Activated T-helper 2 cell treated with anti-CD3 and anti-CD28 coated beads, Interferon-gamma antibody, Interleukin-2, Interleukin-4, amounts not matched to agents 10 μg/mL and 5 μg/mL and 100 μg/mL, durations not matched to agents 14 hours and 24 hours and 36 hours (primary cell): ENCODE measurements at places on chromosomes 1 and 21. TPM values are rescaled to one million over a fixed set of nuclear protein-coding genes. Genes with fewer than 3 reads are reported as not detected.

Gene IL20
- not detected in 2 replicates for total RNA-seq

Gene OR14A16
- not detected in 2 replicates for total RNA-seq

Gene ADORA1
- total RNA-seq: not detected in 2 replicates

Gene ATP1A1
- 196 and 200 TPM in 2 replicates for total RNA-seq

Gene RPS27
- 1,296 and 1,372 TPM in 2 replicates for total RNA-seq

- no peak overlapping the region for H3K4me3 ChIP-seq
- H3K27ac ChIP-seq: no peak overlapping the region
- H3K4me1 ChIP-seq: peaks cover 32% of the 10 kb centered on the region
- peaks cover 2% of the 10 kb centered on the region for H3K27me3 ChIP-seq
- peak; percentile 2 for DNase-seq
Observed at GRCh38 chr1:228799924-228800323, 64.6 kb downstream of the RHOU start.

DNA sequence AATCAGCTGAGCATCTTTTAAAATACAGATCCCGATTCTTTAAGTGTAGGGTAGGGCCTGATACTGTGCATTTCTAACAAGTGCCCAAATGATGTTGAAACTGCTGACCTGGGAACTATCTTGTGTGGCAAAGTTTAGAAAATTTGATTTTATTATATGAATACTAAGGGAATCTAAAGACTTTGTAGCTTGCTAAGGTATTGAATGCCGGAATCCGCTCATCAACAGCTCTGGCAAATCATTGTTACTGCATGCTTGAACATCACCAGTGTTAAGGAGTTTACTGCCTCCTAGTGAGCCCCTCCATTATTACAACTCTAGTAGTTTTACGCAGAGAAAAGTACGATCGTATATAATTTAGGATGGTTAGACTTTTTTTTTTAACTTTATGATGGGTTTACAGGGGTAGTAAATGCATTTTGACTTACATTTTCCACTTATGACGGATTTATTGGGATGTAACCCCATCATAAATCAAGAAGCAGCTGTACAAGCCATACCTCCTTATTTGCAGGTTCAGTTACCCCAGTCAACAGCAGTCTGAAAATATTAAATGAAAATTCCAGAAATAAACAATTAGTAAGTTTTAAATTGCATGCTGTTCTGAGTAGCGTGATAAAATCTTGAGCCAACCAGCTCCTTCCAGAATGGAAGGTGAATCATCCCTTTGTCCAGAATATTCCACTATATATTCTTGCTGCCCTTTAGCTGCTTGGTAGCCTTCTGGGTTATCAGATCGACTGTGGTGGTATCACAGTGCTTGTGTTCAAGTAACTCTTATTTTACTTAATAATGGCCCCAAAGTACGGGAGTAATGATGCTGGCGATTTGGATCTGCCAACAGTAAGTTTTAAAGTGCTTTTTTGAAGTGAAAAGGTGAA lies 892 bp downstream of the TYW3 start:
- peak overlapping the region; percentile 96 for H3K27ac ChIP-seq
- peaks cover 29% of the 10 kb centered on the region for H3K36me3 ChIP-seq
- H3K4me3 ChIP-seq: peak overlapping the region; percentile 89
- H3K4me1 ChIP-seq: peaks cover 35% of the 10 kb centered on the region
- H3K27me3 ChIP-seq: no peaks in the 10 kb centered on the region

DNA sequence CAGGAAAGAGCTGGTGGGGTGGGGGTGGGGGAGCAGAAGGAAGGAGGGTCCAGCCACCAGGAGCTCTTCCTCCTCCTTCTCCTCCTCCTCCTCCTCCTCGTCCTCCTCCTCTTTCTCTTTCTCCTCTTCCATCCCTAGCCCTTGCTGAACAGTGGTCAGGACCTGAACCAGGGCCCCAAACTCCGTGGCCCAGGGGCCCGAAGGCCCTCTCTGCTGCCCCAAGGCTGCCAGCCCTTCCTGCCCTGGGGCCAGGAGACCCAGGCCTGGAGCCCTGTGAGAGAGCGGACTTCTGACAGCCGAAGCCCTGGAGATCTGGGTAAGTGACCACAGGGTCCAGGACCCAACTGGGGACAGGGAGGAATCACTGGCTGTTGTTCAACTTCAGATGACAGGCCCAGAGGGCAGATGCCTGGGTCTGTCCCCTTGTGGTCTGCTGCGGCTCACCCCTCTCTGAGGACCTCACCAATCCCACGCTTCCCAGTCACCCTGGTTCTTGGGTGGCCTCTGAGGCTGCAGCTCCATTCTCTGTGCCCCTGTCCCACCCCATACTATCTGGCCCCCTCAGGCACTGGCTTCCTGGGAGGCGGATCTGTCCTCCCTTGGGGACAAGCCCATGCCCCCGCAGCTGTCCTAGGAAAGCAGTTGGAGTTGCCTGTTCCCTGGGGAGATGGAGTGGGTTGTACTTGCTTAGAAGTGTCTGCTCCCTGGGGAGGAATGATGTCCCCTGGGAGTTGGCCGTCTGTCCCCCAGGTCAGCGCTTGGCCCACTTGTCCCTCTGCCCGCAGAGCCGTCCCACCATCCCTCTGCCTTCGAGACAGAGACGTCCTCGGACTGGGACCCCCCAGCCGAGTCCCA lies 51.8 kb downstream of the VWA5B1 start:
- H3K36me3 ChIP-seq: no peaks in the 10 kb centered on the region
- peaks cover 38% of the 10 kb centered on the region for H3K27me3 ChIP-seq
- no peak overlapping the region for H3K27ac ChIP-seq
- no peaks in the 10 kb centered on the region for H3K4me1 ChIP-seq
- no peak overlapping the region for H3K4me3 ChIP-seq

GRCh38 chr1:25769625-25770383 lies 30.2 kb upstream of the SELENON start:
- H3K4me1 ChIP-seq: peaks cover 12% of the 10 kb centered on the region
- no peak overlapping the region for H3K4me3 ChIP-seq
- no peak overlapping the region for H3K27ac ChIP-seq
- H3K36me3 ChIP-seq: peaks cover 5% of the 10 kb centered on the region
- H3K27me3 ChIP-seq: peaks cover 41% of the 10 kb centered on the region

GRCh38 chr1:229156872-229157271 lies 114.0 kb upstream of the RAB4A start:
- no peak overlapping the region for H3K27ac ChIP-seq
- H3K36me3 ChIP-seq: no peaks in the 10 kb centered on the region
- no peak for DNase-seq
- peaks cover 4% of the 10 kb centered on the region for H3K4me1 ChIP-seq

GRCh38 chr21:28393279-28393678 lies 599.4 kb downstream of the LTN1 start:
- no peaks in the 10 kb centered on the region for H3K4me1 ChIP-seq
- H3K4me3 ChIP-seq: no peak overlapping the region
- no peaks in the 10 kb centered on the region for H3K36me3 ChIP-seq
- H3K27me3 ChIP-seq: no peaks in the 10 kb centered on the region
- no peak for DNase-seq
- H3K27ac ChIP-seq: no peak overlapping the region

GRCh38 chr1:18324246-18324645 lies 156.5 kb upstream of the KLHDC7A start:
- H3K4me1 ChIP-seq: no peaks in the 10 kb centered on the region
- H3K27me3 ChIP-seq: no peaks in the 10 kb centered on the region
- no peak overlapping the region for H3K4me3 ChIP-seq
- no peaks in the 10 kb centered on the region for H3K36me3 ChIP-seq

GRCh38 chr21:37166733-37167132 lies 93.7 kb downstream of the TTC3 start:
- peaks cover 4% of the 10 kb centered on the region for H3K4me1 ChIP-seq
- H3K36me3 ChIP-seq: peaks cover 32% of the 10 kb centered on the region
- DNase-seq: no peak
- no peaks in the 10 kb centered on the region for H3K27me3 ChIP-seq

DNA sequence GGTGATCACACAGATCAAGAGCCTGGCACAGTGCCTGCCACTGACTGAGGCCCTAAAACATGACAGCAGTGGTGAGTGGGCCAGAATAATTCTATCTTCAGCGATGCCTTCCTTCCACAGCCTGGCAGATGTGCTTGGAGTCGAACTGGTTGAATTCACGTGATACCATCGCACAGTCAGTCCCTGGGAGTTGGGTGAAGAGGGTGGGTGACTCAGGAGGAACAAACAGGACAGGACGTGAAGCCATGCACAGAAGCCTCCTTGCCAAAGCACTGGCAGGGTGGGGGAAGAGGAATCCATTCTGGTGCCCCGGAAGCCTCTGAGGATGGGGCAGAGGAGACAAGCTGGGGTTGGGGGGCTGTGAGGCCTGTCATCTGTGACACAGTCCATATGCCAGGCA lies 80.3 kb upstream of the WNT4 start:
- H3K36me3 ChIP-seq: no peaks in the 10 kb centered on the region
- H3K27ac ChIP-seq: no peak overlapping the region
- H3K4me1 ChIP-seq: no peaks in the 10 kb centered on the region

GRCh38 chr1:212595229-212595628 lies 13.3 kb upstream of the ATF3 start:
- peaks cover 14% of the 10 kb centered on the region for H3K27me3 ChIP-seq
- no peak overlapping the region for H3K4me3 ChIP-seq
- H3K4me1 ChIP-seq: peaks cover 23% of the 10 kb centered on the region
- H3K36me3 ChIP-seq: no peaks in the 10 kb centered on the region

DNA sequence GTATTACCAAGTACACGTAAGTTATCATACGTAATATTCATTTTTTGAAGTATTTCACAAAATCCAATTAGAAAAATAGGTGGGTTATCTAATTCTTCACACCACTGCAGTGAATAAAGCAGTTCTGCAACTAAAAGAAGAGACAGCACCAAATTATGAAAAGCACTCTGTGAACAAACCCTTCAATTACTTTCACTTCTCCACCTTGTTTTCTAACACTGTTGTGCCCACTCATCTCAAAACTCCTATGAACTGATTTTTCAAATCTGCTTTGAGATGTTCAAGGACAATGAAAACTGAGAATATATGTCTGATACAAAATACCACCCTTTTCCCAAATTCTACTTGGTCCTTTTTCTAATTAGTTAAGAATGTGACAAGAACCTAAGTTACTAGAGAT lies 39.4 kb downstream of the LTN1 start:
- H3K4me1 ChIP-seq: peaks cover 23% of the 10 kb centered on the region
- no peak overlapping the region for H3K4me3 ChIP-seq
- H3K36me3 ChIP-seq: peaks cover 73% of the 10 kb centered on the region
- H3K27me3 ChIP-seq: no peaks in the 10 kb centered on the region
